Activated naive CD4-positive, alpha-beta T cell (primary cell): ENCODE measurements at places on chromosomes 11 and 22.

- no peak for DNase-seq
These were observed 183.5 kb downstream of the KIRREL3 start for GRCh38 chr11:126817096-126817495.

- no peak for DNase-seq
These were observed 14.6 kb upstream of the NDUFC2 start for GRCh38 chr11:78094250-78094649.

GRCh38 chr22:28329186-28330073 lies 350.2 kb downstream of the TTC28 start:
- DNase-seq = no peak

DNA sequence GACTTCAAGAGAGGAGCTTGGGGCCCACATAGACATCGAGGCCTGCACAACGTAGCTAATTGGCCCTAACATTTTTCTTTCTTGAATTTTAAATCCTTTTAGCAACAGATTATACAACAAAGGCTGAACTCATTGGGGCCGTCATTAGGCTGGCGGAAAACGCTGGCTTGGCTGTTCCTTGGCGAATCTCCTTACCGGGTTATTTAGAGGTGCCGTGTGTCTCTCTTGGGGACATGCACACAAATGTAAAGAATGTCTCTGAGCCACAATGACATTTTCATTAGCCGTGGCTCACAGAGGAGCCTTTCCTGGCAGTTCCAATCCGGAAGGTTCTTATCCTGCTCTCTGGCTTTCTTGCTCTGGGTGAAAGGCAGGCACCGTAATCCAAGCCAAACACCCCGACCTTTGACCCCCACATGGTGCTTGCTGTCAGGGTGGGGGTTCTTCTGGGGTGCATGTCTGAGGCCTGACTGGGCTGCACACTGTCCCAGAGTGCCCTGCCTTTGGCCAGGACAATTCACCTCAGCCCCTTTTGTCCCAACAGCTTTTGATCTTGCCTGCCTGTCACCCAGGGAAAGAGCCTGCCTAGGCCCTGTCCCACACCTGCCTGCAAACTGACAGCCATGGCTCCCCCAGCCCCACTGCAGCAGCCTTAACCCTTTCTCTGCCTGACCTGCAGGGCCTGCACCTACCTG lies 9.2 kb upstream of the FGF3 start:
- no peak for DNase-seq

DNA sequence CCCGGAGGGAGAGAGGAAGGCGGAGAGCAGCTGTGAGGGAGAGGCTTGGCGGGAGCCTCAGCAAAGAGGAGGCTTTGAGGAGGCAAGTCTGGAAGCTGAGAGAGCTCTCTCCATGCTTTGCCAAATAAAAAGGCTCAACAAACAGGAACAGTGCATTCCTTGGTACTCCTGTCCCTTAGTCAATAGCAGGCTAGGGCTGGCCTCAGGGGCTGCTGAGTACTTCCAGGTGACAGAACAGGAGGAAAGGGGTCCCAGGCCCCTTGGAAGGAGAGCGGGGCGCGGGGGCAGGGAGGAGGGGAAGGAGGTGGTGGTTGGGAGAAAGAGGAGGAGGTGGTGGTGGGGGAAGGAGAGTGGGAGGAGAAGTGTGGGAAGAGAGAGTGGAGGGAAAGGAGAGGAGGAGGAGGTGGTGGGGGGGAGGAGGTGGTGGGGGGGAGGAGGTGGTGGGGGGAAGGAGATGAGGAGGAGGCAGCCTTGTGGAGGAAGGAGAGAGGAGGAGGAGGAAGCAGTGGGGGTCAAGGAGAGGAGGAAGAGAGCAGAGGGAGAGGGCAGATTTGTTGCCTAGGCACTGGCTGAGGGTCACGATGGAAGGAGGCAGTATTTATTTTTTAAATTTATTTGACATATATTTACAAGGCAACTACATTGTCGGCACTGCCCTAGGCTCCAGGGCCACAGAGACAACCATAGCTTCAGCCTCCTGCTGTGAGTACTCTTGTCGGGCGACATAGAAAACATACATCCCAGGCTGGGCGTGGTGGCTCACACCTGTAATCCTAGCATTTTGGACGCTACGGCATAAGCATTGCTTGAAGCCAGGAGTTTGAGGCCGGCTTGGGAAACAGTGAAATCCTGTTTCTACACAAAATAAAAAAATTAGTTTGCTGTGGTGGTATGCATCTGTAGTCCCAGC lies 74.2 kb upstream of the ZBED5 start:
- DNase-seq = no peak

DNA sequence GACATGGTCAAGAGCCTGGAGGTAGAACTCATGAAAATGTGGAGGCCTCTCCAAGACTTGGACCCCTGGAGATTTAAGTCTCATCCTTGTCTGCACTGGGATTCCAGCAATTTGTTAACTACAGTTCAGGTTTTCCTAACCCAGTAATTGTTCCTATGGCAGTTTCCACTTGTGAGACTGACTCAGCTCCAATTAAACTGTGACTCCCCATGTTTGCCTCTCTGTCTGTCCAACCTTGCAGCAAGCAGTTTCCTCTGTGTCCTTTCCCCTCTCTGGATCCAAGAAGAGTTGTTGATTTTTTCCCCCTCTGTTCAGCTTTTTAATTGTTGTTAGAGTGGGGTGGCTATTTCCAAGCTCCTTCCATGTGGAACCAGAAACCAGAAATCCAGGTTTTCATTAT lies 16.2 kb upstream of the ARHGAP20 start:
- no peak for DNase-seq

- no peak for DNase-seq
These were observed 33.7 kb upstream of the SMPD1 start for GRCh38 chr11:6356503-6357055.

- no peak for DNase-seq
These were observed 775 bp upstream of the TRABD start for GRCh38 chr22:50184902-50185374.

DNA sequence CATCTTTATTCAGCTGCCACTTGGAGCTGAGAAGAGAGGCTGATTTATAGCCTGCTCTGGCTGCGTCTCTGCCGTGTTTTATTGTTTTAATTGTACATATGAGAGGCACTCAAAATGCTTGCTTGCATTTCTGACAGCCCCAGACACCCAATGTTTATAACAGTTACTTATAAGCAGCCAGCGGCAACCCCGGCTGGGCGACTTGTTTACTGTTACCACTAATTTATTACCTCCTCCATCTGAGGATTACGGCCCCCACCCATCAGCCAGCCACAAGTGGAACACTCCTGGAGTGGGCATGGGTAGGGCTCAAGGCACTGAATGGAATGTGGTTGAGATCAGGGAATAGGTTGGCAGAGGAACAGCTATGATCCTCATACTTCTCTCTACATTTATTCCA lies 61.2 kb downstream of the CLPB start:
- no peak for DNase-seq

- no peak for DNase-seq
These were observed 9.5 kb downstream of the SNAP29 start for GRCh38 chr22:20868025-20868962.
